ENCODE measurements at places on chromosomes 4 and X.

GRCh38 chr4:137432446-137433311 is 99.6 kb downstream of the PCDH18 start:
- DNase-seq, result no peak

GRCh38 chrX:68932611-68933010 is 103.8 kb downstream of the EFNB1 start:
- no peak for DNase-seq

GRCh38 chr4:86848732-86849619 is at the start of gene SLC10A6:
Gene SLC10A6 (minus strand): TSS chr4:86849384. CDS start chr4:86849115, 269 bp downstream.
- DNase-seq, result peak; percentile 73

GRCh38 chr4:64465263-64465662 is 56.0 kb upstream of the TECRL start:
- no peak for DNase-seq

DNA sequence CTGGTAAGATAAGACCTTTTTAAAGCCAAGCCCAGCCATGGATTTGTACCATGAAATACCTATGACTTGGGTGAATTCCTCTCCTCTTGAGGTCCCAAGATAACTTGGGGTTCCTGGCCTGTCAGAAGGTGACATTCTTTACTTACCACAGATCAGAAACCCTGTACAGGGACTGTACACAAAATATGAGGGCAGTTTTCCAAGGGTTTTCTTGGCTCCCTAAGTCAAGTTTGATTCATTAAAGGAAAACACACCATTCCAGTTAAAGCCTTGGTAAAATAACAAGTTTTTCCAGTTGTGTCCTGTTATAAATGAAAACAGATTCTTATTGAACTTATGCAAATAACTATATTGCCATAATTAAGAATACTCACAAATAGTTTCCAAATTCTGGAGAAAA is 8.2 kb downstream of the SYAP1 start:
- DNase-seq, result no peak

- DNase-seq, result no peak
Observed at GRCh38 chr4:104025251-104025650, 305.5 kb upstream of the TACR3 start.

GRCh38 chr4:41120297-41121217 is 93.8 kb downstream of the APBB2 start:
- peak; percentile 41 for DNase-seq

GRCh38 chr4:145774473-145774872 is 94.5 kb downstream of the C4orf51 start:
- no peak for DNase-seq

DNA sequence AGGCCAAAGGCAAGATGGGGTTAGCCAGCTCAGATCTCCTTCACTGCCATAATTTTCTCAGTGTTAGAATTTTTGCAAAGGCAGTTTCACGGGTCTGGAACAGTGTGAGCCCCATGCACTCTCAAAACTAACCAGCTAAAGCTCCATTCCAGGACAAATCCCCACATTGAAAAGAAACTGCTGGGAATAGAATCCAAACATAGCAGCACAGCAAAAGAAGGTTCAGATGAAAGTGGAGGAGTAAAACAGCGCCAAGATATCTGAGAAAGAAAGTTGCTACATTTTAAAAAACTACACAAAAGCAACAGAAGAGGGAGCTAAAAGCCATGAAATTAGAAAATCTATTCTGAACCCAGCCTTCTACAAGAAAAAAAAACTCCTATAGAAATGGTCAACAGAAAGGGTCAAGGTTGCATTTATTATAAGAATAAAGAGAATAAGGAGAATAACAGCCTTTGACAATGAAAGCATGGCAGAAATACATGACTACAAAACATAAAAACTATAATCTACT is 39.6 kb upstream of the SLC7A3 start:
- no peak for DNase-seq

- DNase-seq, result no peak
Observed at GRCh38 chr4:33296876-33297455, 2576.8 kb downstream of the PCDH7 start.

- peak; percentile 47 for DNase-seq
Observed at GRCh38 chrX:57453901-57454300, 137.9 kb upstream of the ZXDB start.

GRCh38 chr4:876780-877179 is 50.9 kb upstream of the CPLX1 start:
- no peak for DNase-seq

- DNase-seq, result no peak
Observed at GRCh38 chr4:61332693-61333092, 132.6 kb downstream of the ADGRL3 start.

DNA sequence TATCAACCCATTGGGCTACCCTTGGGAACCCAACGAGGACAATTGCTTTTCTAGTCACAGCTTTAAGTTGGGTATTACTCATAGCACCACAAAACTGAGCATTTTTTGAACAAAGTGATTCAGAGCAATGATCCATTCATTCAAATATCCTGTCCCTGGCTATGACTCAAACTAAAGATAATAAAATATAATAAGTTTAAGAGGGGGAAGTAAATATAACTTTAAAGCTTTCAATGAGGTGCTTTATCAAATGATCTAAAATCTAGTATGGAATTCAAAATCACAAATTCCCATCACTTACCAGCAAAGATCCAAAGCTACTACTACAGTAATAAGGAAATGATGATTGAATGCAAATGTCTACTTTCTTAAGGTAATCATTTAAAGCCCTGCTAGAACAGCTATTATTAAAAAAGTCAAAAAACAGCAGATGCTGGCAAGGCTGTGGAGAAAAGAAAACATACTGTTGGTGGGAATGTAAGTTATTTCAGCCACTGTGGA is 39.8 kb upstream of the S100G start:
- DNase-seq, result no peak

All from islet precursor cell (in vitro differentiated cells).